ENCODE measurements at places on chromosomes 7 and 10.

GRCh38 chr10:110821508-110821907 lies 50.2 kb upstream of the PDCD4 start:
- no peak for DNase-seq

DNA sequence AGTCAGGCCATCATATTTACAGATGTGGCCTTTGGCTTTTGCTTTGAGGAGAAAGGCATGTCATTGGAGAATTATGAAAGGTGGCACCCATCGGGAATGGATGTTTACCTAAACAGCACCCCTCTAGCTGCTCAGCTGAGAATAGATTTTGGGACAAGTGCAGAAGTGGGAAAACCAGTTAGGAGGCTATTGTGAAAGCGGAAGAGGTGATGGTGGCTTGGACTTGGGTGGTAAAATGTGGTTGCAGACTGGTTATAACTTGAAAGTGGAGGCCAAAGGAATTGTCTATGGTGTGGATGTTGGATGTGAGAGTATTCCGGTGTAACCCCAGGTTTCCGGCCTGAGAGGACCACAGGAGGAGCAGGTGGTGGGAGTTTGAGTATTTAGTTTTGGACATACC lies 5.2 kb upstream of the SLC12A9 start:
- DNase-seq: no peak

GRCh38 chr7:27871086-27871485 lies 131.1 kb downstream of the TAX1BP1 start:
- no peak for DNase-seq

GRCh38 chr10:122421054-122421625 lies 33.3 kb upstream of the ARMS2 start:
- DNase-seq: no peak

DNA sequence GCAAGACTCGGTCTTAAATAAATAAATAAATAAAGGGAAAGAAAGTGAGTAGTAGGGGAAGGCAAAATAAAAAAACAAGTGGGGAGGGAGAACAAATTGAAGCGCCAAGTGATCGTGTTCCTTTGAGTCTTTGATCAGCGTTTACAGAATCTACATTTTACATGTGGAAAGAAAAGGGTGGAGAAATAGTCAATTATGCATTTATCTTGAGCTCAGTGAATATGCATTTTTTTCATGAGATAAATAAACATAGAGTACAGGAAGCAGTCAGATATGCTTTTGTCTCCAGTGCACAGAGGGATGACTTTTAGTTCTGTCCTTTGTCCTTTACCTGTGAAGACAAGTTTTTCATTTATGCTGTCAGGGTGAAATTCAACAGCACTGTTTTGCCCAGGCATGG lies 6.1 kb upstream of the GUSB start:
- DNase-seq: no peak

GRCh38 chr10:11612021-11613001 lies 861 bp upstream of the USP6NL start:
- DNase-seq: no peak

- DNase-seq: no peak
Measured at GRCh38 chr10:89266721-89267453, 15.3 kb upstream of the LIPA start.

- DNase-seq: no peak
Measured at GRCh38 chr10:76558586-76558985, 1079.0 kb downstream of the KCNMA1 start.

DNA sequence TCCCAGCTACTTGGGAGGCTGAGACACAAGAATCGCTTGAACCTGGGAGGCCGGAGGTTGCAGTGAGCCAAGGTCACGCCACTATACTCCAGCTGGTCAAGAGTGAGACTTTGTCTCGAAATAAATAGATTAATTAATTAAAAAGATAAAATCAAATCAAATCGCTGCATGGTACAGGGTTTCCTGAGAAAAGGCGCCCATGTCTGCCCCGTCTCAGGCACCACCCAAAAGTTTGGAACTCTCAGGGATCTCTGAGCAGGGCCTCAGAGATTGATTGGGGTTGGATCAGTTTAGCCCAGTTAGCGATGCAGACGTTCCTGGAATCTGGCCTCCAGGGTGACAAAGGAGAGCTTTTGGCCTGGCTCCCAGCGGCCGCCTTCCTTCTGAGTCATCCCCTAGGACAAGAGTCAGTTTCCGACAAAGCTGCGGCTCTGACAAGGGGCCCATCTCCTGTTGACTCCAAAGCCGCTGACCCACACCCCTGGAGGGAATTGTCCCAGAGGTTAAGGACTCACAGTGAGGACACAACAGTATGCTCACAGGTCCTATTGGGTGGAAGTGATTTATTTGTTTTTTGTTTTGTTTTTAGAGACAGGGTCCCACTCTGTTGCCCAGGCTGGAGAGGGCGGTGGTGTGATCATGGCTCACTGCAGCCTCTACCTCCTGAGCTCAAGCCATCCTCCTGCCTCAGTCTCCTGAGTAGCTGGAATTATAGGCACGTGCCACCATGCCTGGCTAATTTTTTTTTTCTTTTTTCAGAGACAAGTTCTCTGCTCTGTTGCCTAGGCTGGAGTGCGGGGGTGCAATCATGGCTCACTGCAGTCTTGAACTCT lies 6.8 kb downstream of the ORAI2 start:
- no peak for DNase-seq

DNA sequence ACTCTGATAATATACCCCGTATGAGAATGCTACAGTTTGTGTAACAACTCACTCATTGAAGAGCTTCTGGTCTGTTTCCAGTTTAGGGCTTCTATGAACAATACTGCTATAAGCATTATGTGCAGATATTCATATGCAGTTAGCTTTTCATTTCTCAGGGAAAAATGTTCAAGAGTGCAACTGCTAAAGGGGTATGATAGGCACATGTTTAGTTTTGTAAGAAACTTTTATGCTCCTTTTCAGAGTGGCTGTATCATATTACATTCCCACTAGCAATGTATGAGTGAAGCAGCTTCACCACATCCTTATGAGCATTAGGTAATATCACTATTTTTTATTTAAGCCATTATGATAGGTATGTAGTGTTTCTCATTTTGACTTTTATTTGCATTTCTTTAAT lies 182.6 kb upstream of the CXCL12 start:
- no peak for DNase-seq

DNA sequence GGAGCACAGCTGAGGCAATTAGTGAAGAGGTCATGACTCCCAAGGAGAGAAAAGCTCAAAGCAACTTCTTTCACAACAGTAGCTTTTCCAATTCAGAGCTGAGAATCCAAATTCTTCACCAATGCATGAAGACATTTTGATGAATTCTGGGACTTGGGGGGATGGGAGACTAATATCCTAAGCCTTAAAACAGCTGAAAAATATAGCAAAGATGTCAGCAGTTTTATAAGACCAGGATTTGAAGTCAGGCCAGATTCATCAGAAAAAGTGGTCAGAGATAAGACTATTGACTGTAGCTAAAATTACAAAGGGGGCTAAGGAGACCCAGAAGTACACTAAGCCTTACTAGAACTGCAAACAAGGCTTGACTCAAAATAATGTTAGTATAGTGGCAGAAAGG lies 51.6 kb downstream of the GPR141 start:
- DNase-seq: no peak

- DNase-seq: no peak
Measured at GRCh38 chr10:42866115-42866995, 83.8 kb downstream of the BMS1 start.

- no peak for DNase-seq
Measured at GRCh38 chr10:43773736-43774135, 125.1 kb upstream of the ZNF32 start.

DNA sequence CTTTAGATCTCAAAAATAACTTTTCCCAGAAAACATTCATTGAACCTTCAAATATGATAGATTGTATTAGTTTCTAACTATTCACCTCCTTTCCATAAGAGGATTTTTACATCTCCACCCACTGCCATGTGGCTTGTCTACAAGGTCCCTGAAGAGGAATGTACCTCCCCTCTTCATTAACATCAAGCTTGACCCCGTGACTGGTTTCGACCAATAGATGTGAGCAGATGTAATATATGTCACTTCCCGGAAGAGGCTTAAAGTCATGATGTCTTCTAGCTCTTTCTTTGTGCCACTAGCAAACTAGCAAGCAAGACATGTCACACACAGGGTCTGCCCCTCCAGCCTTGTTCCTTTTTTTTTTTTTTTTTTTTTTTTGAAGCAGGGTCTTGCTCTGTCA lies 6.9 kb downstream of the BAZ1B start:
- no peak for DNase-seq

GRCh38 chr10:5283305-5284158 lies 81.2 kb upstream of the UCN3 start:
- DNase-seq: peak; percentile 29

GRCh38 chr7:141039376-141039775 lies 24.6 kb upstream of the MRPS33 start:
- no peak for DNase-seq

DNA sequence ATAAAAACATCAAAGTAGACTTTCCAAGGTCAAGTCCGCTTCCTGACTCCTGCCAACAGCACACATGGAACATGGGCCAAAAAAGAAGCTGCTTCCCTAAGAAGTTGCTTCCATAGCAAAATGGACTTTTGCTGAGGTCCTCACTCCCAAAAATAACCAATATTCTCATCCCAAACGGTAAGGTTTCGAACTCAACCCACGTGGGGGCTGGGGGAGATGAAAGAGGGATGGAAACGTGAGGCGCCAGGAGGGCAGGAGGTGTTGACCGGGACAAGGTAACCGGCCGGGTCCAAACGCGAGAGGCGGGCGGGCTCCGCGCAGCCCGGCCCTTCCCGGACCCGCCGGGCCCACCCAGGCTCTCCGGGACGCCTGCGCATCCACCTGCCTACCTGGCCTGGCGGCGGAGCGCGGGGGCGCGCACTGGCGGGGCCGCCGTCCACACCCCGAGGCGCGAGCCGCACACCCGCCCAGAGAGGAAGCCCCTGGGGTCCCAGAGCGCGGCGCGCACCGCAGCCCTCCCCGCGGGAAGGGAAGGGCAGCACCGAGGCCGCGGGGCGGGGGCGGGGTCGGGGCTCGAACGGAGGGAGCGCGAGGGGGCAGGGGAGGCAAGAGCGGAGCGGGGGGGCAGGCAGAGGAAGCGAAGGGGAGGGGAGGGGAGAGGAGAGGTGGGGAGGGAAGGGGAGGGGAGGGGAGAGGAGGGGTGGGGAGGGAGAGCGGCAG lies 742 bp downstream of the LMBR1 start:
- peak; percentile 45 for DNase-seq

GRCh38 chr7:105885387-105886111 lies 9.2 kb upstream of the ATXN7L1 start:
- no peak for DNase-seq

GRCh38 chr7:22645418-22646181 lies 81.4 kb upstream of the IL6 start:
- DNase-seq: no peak

DNA sequence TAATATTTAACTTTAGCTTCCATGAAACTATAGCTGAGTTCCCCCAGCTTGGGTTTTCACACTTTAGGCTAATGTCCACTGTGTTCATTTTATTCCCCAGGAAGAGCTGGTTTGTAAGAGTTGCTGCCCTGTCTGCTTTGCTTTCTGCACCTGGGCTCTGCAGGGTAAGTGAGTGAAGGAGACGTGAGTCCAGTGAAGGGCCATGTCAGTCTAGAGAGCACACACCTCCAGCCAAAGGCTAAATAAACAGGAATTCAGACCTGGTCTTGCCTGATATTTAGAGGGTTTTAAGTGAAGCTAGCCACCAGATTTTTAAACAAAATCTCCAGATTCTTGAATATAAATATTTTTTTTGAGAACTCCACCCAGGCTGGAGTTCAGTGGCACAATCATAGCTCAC lies 24.5 kb upstream of the FZD1 start:
- no peak for DNase-seq

- no peak for DNase-seq
Measured at GRCh38 chr10:85149766-85150165, 821.4 kb downstream of the CCSER2 start.

- DNase-seq: no peak
Measured at GRCh38 chr10:47241946-47242867, 57.8 kb upstream of the GDF10 start.

- DNase-seq: no peak
Measured at GRCh38 chr10:95964756-95965155, 57.0 kb downstream of the CC2D2B start.

DNA sequence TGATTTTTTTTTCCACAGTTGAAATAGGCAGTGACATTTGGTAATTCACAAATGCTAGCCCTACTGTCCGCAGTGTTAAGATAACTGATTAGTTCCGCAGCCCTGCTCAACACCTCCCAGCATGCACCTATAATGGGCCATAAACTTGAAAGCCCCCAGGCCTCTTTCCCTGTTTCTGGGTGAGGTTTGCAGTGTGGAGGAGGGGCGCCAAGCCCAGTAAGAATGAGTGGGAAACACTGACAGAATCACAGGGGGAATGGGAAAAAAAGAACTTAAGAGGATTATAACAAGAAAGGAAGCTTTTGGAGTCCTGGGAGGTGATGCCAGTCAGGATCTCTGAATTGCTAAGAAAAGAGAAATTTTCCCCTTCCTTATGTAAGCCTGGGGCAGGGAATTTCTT lies 39.6 kb upstream of the SP8 start:
- no peak for DNase-seq

- peak; percentile 60 for DNase-seq
Measured at GRCh38 chr7:100965723-100966541, 3.4 kb upstream of the MUC12 start.

DNA sequence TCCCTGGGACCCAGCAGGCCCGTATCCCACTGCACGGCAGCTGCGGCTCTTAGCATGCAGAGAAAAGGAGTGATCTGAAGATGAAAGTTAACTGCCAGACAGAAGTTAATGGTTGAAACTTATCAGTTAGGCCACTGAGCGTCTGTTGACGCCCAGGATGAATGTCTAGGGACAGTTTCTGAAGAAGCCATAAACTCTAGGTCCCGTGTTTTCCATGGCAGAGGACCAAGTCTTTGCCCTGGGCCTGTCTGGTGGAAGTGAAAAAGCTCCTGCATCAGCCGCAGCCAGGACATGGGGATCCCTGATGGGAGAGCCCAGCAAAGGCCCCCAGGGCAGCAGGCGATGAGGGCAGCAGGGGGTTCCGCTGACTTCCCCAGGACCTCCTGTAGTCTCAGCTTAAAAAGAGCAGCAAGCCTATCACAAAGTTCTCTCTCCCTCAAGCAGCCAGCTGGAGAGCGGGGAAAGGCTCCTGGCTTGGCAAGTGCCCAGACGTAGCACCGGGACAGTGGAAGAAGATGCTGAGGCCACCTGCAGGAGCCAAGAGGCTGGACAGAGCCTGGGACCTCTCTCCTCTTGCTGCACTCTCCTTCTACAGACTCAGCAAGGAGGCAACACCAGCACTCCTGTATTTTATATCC lies 79.6 kb downstream of the TNS3 start:
- DNase-seq: no peak

- DNase-seq: no peak
Measured at GRCh38 chr7:107070710-107071109, 26.2 kb downstream of the PRKAR2B start.

DNA sequence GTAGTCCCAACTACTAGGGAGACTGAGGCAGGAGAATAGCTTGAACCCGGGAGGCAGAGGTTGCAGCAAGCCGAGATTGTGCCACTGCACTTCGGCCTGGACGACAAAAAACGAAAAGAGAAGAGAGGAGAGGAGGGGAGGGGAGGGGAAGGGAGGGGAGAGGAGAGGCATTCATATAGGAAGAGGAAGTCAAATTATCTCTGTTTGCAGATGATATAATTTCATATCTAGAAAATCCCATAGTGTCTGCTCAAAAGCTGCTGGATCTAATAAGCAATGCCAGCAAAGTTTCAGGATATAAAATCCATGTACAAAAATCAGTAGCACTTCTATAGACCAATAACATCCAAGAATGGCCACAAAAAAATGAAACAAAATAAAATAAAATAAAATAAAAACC lies 120.3 kb downstream of the LMBR1 start:
- DNase-seq: no peak

- no peak for DNase-seq
Measured at GRCh38 chr10:123643315-123643714, 22.8 kb upstream of the GPR26 start.

- no peak for DNase-seq
Measured at GRCh38 chr7:154914308-154914995, 88.5 kb downstream of the PAXIP1 start.

Data from T-helper 2 cell (primary cell).